ENCODE measurements at places on chromosomes 3 and 15.

- no peaks in the 10 kb centered on the region for H3K36me3 ChIP-seq
- no peak overlapping the region for H3K27ac ChIP-seq
- H3K27me3 ChIP-seq: no peaks in the 10 kb centered on the region
- DNase-seq: no peak
These were observed 442.5 kb downstream of the EPHB1 start for GRCh38 chr3:135237371-135238143.

- no peak overlapping the region for H3K27ac ChIP-seq
- H3K4me1 ChIP-seq: no peaks in the 10 kb centered on the region
- no peaks in the 10 kb centered on the region for H3K27me3 ChIP-seq
- no peak overlapping the region for H3K4me3 ChIP-seq
These were observed 10.6 kb upstream of the FSTL1 start for GRCh38 chr3:120461416-120461815.

DNA sequence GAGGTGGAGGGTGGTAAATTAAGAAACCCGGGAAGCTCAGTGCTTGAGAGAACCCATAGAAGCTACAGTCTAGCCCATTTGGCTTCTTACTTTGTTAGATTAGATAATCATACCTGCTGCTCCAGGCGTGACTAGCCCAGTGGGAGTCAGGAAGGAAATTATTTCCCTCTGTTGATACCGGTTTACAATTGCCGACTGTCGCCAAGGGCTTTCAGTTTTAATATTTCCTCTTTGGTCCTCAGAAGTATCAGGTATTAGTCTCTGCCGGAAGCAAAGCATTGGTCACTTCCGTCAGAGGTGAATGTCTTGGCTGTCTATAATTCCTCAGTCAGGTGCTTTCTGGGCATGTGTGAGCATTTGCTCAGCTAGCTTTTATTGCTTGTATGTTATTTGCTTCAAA, 75.2 kb downstream of the LPP start:
- H3K4me1 ChIP-seq: no peaks in the 10 kb centered on the region
- H3K36me3 ChIP-seq: no peaks in the 10 kb centered on the region
- H3K27me3 ChIP-seq: no peaks in the 10 kb centered on the region

GRCh38 chr3:148102156-148102555, 595.5 kb upstream of the AGTR1 start:
- H3K27ac ChIP-seq: no peak overlapping the region
- no peak overlapping the region for H3K4me3 ChIP-seq

DNA sequence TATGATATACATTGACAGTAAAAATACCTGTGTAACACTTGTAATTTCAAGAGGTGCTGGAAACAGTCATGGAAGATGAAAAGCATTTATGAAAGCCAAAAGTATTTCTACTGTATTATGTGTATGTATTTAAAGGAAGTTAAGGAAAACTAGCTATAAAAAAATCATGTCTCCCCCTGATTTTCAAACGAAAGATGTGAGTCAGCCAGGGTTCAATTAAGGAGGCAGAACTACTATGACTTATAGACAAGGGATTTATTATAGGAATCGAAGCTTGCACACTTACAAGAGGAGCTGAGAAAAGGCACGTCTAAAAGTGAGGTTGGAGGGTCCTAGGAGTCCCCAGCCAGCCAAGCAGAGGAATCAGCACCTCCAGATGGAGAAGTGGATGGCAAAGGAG, 119.4 kb downstream of the SUCLG2 start:
- peaks cover 6% of the 10 kb centered on the region for H3K4me1 ChIP-seq
- no peak overlapping the region for H3K4me3 ChIP-seq
- DNase-seq: no peak
- H3K36me3 ChIP-seq: no peaks in the 10 kb centered on the region

DNA sequence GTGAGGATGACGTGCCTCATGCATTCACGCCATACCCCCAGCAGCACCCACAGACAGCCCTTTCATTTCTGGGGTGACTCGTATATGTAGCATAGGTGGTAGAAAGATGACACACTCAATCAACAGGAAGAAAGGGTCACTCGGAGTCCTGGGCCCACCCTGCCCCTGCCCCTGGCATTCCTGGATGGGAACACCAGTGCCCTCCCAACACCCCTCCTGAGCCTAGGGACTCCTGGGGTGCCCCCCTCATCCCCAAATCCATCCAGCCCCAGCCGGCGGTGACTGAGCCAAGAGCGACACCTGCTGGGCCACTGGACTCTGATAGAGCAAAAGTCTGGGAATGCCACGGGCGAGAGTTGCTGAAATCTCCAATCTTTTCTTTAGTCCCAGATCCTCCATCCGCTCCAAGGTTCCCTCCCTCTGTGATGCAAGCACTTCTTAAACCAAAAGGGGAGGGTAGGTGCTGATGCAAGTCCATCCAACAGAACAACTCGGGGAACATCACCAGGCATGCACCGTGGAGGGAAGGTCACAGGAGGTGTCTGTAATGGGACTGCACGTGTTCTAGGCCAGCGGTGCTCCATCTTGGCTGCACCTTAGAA, 31.1 kb downstream of the ACAN start:
- no peaks in the 10 kb centered on the region for H3K4me1 ChIP-seq
- no peak for DNase-seq
- no peaks in the 10 kb centered on the region for H3K27me3 ChIP-seq
- H3K36me3 ChIP-seq: no peaks in the 10 kb centered on the region
- H3K27ac ChIP-seq: no peak overlapping the region
- no peak overlapping the region for H3K4me3 ChIP-seq

DNA sequence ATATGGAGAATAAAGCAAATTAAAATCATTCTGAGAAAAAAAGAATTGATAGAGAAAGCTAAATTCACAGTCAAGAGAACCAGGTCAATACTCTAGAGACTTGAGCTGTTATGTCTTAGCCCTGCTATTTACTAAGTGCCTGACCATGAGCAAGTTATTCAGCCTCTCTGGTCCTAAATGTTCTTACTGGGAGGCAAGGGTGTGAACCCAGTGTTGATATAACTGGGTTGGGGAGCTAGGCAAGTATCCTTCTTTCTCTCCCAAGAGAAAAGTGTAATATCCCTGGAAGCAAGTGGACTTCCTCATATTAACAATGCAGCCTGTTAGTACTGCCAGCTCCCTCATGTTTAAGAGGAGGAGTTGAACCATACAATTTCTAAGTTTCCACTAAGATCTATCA, 488.9 kb upstream of the RASGRP1 start:
- H3K27ac ChIP-seq: no peak overlapping the region
- no peaks in the 10 kb centered on the region for H3K27me3 ChIP-seq
- H3K4me3 ChIP-seq: no peak overlapping the region
- no peak for DNase-seq
- H3K4me1 ChIP-seq: no peaks in the 10 kb centered on the region

DNA sequence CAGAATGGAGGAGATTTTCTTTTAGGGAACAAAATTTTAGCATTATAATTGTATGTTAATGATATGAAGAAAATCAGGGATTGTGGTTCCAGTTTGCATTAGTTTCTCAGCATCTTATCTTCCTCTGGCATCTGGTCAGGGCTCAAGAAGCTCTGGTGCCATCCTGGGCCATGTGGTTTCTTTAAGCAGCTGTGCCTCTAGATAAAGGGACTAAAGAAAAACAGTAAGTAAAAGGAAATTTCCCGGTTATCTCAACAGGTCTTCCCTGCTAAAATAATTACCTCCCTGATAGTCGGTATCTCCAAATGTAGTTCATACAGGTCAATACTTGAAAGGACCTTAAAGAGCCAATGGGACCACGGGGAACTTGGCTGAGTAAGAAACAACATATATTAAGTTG, 375.1 kb upstream of the RBMS3 start:
- no peaks in the 10 kb centered on the region for H3K27me3 ChIP-seq
- H3K36me3 ChIP-seq: no peaks in the 10 kb centered on the region

DNA sequence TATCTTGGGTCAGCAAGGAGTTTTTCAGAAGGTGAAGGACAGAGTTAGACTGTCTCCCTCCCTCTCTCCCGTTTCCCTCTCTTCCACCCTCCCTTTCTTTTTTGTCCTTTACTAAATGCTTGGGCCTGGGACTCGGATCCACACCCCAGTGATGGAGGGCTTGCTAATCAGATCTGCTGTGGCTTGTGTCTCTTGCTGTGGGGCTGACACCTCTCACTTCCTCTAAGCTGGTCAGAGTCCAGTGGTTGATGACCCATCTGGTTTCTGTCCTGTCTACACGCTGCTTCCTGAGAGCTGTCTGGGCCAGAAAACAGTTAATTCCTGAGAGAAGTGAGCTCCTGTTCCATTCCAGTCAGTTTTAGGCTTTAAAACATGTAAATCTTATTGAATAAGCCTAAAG, 849 bp downstream of the TRAK1 start:
- 0 out of 2 replicates have a peak, but pooled peaks cover 5% of the 10 kb centered on the region for H3K36me3 ChIP-seq
- H3K4me1 ChIP-seq: peaks cover 17% of the 10 kb centered on the region
- no peak for DNase-seq

- H3K4me1 ChIP-seq: no peaks in the 10 kb centered on the region
- no peaks in the 10 kb centered on the region for H3K36me3 ChIP-seq
- peaks cover 3% of the 10 kb centered on the region for H3K27me3 ChIP-seq
- no peak overlapping the region for H3K27ac ChIP-seq
- H3K4me3 ChIP-seq: no peak overlapping the region
These were observed 7.3 kb downstream of the ANKRD63 start for GRCh38 chr15:40275523-40275922.

DNA sequence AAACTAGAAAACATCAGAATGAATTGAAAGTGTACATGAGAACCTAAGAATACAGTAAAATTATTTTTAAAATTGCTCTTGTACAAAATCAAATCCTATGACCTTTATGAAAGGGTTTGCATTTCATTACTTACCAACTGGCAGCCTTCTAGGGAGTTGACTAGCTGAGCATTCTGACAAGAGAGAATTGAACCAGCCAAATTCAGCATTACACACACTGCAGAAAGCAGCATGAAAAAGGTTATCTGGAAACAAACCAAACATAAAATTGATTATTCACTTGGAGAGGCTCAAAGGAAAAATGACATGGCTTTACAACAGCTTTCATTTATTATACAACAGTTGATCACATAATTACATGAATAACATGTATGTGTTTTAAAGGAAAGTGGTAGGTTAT, 17.4 kb downstream of the NSMCE3 start:
- no peak overlapping the region for H3K27ac ChIP-seq
- H3K4me3 ChIP-seq: no peak overlapping the region
- DNase-seq: no peak
- no peaks in the 10 kb centered on the region for H3K36me3 ChIP-seq

DNA sequence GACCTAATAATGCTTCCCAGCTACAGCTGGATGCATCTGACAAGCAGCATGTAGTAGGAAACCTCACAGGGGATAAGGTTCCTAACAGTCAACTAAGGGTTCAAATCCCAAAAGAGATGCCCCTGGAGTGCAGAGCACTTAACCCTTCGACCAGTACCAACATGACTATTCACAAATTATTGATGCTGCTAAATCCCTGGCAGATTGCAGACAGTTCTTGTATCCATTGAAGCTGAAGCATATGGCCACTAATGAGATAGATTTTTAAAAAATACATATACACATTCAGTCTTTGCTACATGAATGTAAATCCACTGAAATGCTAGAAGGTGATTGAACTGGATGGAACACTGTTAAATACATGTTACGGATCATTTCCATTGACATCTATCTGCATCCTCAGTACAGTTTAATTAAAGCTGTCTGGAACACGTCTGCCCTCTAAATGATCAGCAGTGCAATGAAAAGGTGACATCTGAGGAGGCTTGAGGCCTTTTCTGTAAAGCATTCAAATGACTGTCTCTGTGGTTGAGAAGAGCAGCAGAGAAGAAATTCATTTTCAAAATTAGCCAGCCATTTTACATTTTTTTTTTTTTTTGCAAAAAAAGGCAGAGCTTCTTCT, 19.5 kb upstream of the NANOGP8 start:
- H3K27ac ChIP-seq: no peak overlapping the region
- no peaks in the 10 kb centered on the region for H3K36me3 ChIP-seq
- no peaks in the 10 kb centered on the region for H3K27me3 ChIP-seq
- H3K4me3 ChIP-seq: no peak overlapping the region
- no peaks in the 10 kb centered on the region for H3K4me1 ChIP-seq

DNA sequence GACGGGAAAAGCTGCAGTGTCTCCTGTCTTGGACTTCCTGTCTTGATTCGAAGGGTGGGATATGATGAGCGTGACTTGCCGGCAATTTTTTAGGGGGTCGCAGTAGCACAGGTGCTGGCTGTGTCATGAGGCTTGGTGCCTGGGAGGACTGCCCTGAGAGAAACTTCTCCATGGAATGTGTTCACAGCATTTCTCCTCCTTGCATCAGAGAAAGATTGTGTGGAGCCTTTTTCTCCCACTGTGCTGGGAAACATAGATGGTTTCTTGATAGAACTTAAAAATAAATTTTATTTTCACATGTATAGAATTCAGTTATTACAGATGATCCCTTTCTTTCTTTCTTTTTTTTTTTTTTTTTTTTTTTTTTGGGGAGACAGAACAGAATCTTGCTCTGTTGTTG, 121.4 kb downstream of the KLHL25 start:
- no peaks in the 10 kb centered on the region for H3K27me3 ChIP-seq
- H3K36me3 ChIP-seq: peaks cover 62% of the 10 kb centered on the region
- H3K27ac ChIP-seq: no peak overlapping the region
- H3K4me3 ChIP-seq: no peak overlapping the region
- peaks cover 2% of the 10 kb centered on the region for H3K4me1 ChIP-seq
- no peak for DNase-seq

DNA sequence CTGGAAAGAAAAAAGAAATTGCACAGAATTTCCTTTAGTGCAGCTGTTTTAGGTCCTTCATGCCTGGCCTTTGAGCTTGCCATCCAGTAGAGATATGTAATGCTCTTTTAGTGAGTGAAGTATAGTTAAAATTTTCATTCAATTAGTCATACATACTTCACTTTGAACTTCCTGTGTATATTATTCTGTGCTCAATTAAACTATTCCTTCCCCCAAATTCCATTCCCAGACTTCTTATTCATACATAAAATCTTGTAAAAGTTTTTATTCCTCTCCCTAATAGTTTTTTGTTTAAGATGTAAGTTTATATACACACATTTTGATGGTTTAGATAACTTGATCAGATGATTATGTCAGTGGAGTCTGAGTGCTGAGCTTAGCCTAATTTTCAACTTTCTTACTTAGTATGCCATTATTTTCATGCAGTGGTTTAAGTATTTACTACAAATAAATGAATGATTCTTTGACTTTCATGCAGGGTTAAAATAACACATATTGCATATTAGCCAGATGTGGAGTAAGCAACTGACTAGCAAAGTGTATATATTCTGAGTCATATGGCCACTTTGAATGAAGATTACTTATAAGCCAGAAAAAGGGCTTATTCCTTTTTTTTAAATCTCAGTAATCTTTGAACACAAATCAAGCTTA, 42.5 kb upstream of the ABHD10 start:
- H3K36me3 ChIP-seq: peaks cover 85% of the 10 kb centered on the region
- peaks cover 45% of the 10 kb centered on the region for H3K4me1 ChIP-seq
- DNase-seq: no peak

DNA sequence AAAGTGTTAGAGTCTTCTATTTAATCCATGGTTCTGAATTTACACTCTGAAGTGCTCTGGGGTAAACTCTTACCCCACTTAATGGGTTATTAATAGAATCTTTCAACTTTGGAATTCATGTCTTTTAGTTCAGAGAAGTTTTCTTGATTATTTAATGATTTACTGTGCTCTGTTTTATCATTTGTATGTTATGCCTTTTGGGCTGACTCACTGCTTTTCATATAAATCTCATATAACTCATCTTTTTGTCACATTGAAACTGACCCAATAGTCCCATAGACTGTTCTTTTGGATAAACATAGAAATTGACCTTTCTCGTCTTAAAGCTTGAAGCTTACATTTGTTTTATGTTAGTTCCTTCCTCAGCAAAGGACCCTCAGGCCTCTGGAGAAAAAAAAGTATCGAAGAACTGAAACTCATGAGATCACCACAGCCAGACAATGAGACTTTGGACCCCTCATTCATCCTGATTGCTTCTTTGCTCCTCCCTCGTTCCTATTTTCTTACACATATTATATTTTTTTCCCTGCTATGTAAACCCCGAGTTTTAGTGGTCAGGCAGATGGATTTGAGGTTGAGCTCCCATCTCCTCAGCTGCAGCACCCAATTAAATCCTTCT, 229.1 kb upstream of the CBLB start:
- H3K4me1 ChIP-seq: no peaks in the 10 kb centered on the region
- no peak for DNase-seq
- H3K27ac ChIP-seq: no peak overlapping the region
